ENCODE measurements at places on chromosomes 7 and 10.

DNA sequence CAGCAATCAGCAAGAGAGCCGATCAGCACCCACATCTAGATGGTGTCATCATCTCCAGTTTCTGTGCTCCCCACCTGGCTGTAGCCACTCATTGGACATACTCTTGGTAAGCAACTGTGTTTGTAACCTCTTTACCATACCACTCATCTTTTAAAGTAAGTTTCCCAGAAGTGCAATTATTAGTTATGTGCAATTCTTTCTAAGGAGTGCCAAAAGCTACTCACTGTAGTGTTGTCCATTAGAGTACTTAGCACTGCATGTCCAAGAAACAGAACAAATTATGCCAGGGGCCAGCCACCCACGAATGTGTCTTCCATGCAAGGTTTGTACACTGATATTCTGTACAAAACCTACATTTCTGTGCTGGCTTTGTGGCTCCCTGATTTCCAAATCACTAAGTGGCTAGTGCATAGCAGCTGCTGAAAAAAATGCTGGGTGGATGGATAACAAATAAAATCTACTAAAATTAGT lies 131.9 kb downstream of the SRPK2 start:
- no peak for DNase-seq

GRCh38 chr10:82288461-82288881 lies 413.5 kb downstream of the NRG3 start:
- no peak for DNase-seq

DNA sequence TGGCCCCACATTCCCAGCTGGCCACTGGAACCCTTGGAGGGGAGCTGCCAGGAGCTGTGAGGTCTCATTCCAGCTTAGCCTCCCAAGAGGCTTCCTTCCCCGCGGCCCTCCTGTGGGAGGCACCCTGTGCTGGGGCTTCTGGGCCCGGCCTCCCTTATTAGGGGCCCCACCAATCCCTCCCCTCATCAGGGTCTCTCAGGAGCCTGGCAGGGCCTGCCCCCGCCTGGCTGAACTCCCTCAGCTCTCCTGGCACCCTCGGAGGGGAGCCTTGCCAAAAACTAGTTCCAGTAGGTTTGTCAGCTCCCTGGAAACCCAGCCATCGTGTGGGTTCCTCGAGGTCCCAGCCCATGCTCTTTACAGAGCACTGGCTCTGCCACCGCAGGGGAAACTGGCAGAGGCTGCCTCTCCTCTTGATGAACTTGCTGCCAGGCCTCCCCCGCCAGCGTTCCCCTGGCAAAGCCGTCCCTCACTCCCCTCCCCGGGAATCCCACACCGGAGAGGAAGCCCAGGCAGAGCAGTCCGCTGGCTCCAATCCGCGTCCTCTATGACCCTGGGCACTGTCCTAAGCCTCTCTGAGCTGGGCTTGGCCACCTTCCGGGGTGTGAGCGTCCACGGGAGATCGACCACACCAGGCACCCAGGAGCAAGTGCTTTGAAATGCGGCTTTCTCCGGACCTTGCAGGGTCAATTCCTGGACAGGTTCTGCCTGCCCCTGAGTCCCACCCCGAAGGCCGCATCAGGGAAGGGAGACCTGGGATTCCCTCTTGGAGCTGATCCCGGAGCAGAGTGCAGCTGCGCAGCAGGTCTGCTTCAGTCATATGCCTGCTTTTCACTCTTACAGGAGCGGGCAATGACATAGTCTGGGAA lies 139.8 kb downstream of the ARHGAP22 start:
- no peak for DNase-seq

DNA sequence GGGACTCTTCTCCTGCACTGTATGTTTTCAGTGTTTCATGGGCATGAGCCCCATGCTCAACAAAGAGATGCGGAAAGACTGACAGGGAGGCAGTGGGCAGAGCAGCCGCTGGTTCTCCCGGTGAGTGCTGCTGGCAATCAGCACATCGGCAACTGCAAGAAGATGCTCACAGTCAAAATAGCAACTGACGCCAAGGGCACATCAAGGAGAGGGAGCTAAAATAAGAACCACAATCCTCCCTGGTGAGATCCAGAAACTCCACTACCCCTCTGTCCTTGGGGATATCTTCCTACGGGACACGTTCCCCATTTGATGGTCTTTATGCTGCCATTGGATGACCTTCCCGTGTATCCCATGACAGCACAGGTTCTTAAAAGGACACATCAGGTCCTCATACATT lies 28.9 kb upstream of the SVIL start:
- DNase-seq, result no peak

DNA sequence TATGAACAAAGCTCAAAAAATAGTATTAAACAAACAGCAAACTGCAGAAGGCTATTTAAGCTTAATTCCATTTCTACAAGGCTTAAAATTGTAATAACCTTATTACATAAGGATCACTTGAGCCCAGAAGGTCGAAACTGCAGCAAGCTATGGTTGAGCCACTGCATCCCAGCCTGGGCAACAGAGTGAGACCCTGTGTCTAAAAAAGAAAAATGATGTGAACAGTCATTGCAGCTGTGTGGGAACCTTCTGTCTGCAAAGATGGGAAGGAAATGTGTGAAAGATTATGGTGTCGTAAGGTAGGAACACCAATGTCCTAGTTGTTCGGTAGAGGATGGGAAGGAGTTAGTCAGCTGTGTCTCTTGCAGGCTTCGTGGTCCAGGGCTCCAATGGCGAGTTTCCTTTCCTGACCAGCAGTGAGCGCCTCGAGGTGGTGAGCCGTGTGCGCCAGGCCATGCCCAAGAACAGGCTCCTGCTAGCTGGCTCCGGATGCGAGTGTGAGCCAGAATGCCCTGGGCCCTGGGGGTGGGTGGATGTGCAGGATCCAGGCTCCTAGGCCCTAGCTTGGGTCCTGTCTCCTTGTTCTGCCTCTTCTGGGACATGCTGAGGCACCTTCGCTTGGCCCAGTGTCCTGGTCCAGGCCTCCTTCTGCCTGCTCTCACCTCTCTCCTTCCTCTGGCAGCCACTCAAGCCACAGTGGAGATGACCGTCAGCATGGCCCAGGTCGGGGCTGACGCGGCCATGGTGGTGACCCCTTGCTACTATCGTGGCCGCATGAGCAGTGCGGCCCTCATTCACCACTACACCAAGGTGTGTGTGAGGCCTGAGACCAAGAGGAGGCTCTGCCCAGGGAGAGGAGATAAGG lies 9.1 kb downstream of the C10orf62 start:
- no peak for DNase-seq

DNA sequence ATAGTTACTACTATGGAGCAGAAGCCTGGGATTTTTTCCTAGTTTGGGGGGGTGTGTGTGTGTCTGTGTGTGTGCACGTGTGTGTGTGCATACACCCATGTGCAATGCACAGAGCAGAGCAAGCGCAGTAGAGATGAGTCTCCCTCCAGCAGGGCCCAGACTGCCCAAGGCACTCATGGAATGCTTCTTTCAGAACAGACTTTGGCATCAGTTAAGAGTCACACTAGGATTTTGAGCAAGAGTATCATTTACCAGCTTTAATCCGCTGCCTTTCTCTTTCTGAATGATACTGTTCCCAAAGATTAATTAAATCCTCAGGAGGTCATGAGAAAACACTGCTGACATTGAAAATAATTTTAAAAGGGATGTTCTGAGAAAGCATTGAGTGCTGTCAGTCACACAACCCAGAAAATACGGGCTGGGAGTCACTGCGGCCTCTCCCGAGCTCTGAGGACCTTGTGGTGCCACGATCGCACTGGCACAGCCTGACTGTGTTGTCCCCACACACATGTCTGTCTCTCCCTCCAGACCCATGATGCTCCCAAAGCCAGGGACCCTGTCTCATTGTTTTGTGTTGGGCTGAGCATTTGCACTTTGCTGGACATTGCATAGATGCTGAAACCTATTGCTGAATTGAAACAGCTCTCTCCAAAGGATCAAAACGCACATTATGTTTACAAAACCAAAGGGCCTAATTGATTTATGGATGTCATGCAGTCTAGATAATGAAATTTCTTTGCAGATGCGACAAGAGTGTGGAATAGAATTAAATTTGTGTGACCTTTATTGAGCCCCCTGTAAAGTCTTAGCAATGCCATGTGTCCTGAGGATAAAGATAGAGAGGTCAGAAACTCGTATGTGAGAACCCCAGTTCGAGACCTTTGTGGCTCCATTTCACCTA lies 54.7 kb upstream of the FIGNL1 start:
- no peak for DNase-seq

DNA sequence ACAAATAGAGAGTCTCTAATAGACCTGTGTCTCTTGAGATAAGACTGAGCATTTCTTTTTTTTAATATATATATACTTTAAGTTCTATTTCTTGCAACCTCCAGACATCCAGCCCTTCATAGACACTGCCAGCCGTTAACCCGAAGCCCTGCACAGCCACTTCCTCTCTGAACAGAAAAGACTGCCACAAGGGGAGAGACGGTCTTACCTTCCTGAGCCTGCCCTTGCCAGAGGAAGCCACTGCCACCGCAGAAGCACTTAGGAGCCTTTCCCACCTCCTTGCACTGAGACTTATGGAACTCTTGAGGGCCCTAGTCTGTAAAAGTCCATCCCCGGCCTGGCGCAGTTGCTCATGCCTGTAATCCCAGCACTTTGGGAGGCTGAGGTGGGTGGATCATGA lies 31.8 kb upstream of the PRSS1 start:
- no peak for DNase-seq

- peak; percentile 78 for DNase-seq
These were observed 163.8 kb upstream of the KLF6 start for GRCh38 chr10:3948843-3949242.

DNA sequence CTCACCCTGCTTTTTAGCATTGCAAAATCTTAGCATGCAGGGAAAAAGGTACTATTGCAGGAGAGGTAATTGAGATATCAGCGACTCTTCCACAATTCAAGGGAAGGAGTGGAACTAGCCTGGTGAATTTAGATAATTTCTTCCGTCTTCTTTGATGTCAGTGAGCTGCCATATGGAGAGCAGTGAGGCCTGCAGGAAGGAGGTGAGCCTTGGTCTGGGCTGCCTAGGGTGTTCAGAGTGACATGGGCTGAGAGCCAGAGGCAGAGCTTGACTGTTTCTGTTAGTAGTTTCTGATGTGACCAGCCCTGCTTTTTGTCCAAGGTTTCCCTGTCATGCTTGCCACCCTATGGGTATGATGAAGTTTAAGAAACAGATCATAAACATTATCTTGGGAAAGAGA lies 28.6 kb downstream of the KAT6B start:
- no peak for DNase-seq

GRCh38 chr10:101878869-101879268 lies 35.3 kb upstream of the KCNIP2 start:
- no peak for DNase-seq

- no peak for DNase-seq
These were observed 9.2 kb downstream of the ITIH5 start for GRCh38 chr10:7657552-7657951.

GRCh38 chr7:150951521-150951920 lies 26.6 kb downstream of the KCNH2 start:
- no peak for DNase-seq

GRCh38 chr10:97138174-97138573 lies 47.6 kb downstream of the SLIT1 start:
- DNase-seq, result no peak

DNA sequence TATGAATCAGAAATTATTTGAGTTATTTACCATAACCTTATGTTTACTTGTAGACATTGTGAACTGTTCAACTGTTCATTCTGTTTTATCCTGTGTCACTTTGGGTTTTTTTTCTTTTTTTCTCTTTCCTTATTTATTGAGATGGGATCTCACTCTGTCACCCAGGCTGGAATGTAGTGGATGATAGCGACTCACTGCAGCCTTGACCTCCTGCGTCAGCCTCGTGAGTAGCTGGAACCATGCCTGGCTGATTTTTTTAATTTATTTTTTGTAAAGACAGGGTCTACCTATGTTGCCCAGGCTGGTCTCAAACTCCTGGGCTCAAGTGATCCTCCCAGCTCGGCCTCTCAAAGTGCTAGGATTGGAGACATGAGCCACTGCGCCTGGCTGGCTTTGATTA lies 97.1 kb downstream of the CSTF2T start:
- DNase-seq, result no peak

DNA sequence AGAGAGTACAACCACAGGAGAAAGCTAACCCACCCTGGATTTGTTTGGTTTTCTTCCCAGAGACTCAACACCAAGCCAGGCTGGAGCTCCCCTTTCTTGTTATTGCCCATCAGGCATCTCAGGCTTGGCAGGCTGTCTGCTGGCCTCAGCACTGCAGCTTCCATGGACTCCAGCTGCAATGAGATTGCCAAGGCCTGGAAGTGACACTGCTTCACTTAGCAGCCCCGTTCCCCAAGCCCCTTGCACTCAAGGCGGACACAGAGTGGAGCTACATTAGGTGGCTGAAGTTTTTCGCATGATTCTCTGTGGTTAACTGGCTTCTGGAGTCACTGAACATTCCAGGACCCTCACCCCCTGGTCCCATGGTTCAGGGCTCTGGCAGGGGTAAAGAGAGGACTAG lies 163.1 kb upstream of the GDF10 start:
- no peak for DNase-seq

DNA sequence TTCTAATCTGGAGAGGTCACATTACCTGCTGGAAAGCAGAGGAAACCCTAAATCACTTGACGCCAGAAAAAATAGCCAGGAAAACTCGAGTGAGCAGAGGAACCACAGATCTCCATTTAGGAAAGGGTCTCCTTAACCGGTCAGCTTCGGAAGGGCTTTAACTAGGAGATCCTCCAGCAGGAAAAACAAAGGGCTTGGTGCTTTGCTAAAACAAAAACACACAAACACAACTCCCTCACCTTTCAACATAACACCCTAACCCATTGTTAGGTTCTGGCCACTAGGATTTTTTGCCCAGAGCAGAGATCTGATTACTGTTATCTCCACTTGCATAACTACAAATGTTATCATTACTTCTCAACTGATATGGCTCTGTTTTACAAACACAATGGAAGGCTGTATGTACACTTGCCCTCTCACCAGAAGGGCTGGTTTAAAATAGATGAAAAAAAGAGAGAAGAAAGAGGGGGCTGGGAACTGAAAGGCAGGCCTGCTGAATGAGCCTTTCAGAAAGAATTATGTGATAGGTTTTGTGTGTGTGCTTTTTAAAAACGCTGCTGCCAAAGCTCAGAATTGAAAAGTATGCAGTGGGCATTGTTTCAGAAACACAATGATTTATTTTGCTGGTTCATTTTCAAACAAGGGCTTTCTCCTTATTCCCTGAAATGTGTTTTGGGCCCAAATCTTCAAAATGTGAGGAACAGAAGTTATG lies 161.5 kb downstream of the FGFR2 start:
- DNase-seq, result no peak

Measured in stimulated activated naive CD4-positive, alpha-beta T cell treated with Interleukin-2 at 50 U/mL for 16 hours (primary cell).